Amygdala (tissue), 56 donors: ENCODE measurements at places on chromosomes 7 and 10.

DNA sequence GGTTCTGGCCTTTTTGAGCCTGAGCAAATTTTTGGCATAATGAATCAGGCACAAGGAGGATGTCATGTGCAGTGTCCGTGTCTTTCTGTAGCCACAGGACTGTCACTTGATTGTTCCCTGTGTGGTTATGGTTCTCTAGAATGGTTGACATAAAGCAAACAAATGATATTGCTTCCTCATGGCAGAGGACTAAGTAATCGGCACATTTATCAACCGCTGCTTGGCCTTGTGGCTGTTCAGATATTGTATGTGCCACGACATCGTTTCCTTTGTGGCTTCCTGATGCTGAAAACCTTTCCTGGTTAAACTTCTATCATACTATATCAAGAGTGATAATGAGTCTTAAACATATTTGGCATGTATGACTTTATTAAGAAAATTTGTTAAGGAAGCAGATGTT, 598.8 kb downstream of the SUGCT start:
- no peak for DNase-seq

DNA sequence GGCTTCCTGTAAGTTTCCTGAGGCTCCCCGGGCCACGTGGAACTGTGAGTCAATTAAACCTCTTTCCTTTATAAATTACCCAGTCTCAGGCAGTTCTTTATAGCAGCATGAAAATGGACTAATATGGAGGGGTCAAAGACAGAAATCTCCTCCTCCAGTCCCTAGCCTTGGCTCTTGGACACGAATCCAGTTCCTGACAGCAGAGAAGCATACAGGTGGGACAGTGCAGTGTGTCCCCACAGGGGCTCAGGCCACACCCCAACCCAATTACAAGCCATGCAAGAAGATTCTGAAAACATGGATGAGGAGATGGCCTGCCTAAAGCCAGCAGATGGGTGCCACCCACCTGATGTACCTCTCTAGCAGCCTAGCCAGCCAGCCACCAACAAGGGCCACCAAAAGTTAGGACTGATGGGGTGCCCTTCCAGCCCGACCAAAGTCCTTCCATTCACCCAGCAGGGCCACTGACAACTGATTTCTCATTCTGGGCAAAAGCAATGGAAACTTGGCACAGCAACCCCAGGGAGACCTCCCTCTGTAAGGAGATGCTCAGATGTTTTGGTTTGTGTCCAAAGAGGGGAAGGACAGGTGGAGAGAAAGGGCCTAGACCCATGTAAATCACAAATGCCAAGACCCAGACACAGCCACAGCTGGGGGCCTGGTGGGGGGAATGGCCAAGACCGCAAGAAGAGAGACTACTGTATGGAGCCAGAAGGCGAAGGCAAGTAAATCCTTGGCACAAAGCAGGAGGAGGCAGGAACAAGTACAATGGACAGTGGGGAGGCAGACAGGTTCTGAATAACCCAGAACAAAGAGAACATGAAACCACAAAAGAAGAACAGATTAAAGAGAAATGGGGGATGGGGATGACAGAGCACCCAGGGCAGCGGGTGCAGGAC, 13.6 kb downstream of the GPRIN2 start:
- no peak for DNase-seq

DNA sequence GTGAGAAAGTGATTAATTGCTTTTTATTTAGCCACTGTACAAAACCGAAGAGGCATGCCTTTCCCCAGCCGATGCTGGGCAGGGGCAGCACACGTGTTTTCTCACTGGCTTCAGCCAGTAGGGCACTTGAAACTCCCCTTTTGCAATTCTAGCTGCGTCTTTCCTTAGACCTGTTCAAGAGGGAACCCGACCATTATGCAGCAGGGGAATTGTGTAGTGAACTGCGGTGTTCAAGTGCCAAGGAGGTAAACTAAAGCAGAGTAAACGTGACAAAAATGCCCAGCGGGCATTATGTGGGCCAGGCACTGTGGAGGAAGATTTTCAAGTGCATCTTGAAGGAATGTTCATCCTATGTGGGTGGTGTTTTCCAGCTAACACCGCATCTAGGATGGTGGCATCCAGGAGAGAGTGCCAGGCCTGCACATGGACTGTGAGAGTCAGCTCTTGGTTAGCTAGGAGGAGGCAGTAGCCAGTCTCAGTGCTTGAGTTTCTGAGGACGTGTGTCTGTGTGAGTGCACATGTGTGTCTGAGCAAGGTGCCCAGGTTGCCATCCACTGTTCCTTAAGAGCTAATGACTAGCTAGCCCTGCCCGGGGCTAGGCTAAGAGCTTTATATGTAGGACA, 3.3 kb downstream of the WIPF3 start:
- no peak for DNase-seq

- DNase-seq: no peak
These were observed 9.5 kb upstream of the ING3 start for GRCh38 chr7:120941064-120941463.

GRCh38 chr10:5492929-5493576, 6.3 kb downstream of the CALML5 start:
- DNase-seq: no peak

DNA sequence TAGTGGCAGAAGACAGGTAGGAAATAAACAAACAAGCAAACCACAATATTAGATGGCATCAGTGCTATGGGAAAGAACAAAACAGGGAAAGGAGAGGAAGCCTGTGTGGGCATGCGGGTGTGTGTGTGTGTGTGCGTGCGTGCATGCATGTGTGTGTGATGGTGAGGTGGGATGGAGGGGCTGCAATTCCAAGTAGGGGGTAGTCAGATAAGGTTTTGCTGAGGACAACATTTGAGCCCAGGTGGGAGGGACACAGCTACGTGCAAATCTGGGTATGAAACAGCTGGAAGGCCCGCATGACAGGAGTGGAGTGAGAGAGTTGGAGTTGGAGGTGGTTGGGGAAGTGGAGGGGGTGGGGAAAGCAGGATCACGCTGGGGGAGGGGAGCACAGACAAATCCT, 121.0 kb upstream of the PARD3 start:
- no peak for DNase-seq

- DNase-seq: no peak
These were observed 891.6 kb downstream of the GRM8 start for GRCh38 chr7:126361183-126361582.

GRCh38 chr7:140899883-140900282, 24.8 kb downstream of the BRAF start:
- DNase-seq: no peak

GRCh38 chr10:105075031-105075430, 433.9 kb downstream of the SORCS3 start:
- no peak for DNase-seq

DNA sequence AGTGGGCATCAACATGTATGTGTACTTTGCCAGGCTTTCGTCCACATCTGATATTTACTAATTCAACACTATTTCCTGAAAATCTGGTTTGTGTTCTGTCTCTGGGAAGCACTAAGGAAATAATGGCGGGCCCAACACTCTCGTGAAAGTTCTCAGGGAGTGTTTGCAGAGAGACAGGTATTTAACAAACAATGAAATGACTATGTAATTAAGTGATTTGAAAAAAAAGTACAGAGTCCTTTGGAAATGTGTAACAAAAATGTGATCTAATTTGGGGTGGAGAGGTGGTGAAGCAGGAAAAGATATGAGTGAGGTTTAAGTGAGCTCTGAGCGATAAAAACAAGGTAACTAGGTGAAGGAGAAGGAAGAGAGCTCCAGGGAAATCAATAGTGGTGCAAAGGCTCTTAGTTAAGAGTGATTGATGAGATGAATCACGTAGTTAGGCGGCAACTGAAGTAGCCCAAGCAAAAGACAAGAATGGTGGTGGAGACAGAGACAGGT, 95.3 kb upstream of the DNAJB12 start:
- DNase-seq: no peak

GRCh38 chr7:107012691-107013090, 31.8 kb upstream of the PRKAR2B start:
- no peak for DNase-seq

DNA sequence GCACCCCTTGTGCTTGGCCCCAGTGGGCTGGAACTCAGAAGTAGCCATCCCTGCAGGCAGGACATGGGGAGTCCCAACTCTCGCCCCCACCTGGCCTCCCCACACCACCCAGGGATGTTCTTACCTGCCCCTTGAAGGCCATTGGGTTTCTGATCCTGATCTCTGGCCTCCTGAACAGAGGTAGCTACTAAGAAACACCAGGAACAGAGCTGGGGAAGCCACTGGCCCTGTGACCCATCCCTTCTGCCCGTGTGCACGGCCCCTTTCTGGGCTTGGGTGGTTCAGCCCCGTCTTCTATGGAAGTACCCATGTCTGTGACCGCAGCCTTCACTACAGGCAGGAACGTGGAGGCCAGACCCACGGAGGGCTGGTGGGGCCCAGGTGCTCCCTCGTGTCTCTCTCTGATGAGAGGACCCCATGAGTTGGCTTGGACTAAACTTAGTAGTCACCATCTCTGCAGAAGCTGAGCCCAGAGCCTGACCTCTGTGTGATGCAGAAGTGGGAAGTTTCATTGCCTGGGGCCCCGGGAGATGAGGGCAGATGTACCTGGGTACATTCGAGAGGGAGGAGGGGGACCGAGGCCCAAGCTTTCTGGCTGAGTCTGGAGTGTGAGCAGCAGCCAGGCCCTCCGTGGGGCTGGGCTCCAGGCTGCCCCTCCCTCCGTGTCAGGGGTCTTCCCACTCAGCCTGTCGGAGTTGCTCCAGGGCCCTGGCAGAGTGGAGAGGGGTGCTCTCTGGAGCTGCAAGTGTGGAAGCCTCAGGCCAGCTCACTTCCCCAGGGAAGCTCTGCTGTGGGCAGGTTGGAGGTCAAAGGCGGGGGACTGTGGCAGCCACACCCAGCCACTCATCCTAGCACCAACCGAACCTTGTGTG, 81.0 kb downstream of the MKI67 start:
- DNase-seq: no peak

DNA sequence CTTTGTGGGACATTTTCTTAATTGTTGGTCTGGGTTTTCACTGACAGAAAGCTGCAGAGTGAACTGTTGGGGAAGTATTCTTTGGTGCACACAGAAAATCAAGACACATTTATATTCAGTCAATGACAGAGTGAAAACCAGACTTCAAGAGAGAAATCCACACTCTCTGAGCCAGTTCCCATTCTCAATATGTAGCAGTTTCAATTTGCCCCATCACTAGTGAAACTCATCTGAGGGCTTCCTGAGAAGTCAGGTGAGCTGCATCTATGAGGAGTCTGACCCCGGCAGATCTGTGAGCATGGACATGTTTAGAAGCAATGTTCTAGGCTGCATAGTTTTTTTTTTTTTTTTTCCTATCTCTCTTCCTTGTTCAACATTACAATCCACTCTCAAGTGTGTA, 163.7 kb upstream of the AHR start:
- DNase-seq: no peak

DNA sequence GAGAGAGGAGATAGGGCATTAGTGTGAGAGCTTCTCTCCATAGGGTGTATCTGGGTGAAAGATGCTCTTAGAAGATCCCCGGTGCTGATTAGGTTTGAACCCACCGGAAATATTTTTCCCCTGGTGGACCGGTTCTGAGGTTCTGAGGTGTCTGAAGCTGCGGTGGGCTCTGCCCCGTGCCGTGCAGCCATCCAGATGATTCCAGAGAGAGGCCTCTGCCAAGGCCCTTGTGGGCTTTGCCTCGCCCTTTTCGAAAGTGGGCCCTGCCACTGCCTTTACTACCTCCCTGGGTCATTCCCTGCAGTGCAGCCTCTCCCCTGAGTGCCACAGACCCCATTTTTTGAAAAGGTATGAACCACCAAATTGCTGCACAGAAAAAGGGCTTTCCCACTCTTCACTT, 2.8 kb downstream of the GIMAP8 start:
- no peak for DNase-seq

DNA sequence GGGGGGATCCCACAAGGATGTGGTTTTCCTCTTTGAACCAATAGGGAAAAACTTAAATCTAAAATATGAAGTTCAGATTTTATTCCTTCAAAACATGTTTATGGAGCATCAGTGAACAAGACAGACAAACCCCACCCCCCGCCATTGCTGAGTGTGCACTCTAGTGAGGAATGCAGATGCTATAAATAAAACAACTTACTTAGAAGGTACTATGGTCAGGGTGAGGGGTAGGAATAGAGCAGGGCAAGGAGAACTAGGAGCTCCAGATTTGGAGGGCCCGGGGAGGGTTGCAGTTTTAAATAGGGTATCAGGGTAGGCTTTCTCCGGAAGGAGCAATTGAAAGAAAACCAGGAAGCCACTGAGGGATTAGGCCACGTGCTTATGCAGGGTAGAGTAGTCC, 47.9 kb downstream of the CELF2 start:
- DNase-seq: no peak
